Effector memory CD4-positive, alpha-beta T cell (primary cell): ENCODE measurements at places on chromosomes 2 and 18.

DNA sequence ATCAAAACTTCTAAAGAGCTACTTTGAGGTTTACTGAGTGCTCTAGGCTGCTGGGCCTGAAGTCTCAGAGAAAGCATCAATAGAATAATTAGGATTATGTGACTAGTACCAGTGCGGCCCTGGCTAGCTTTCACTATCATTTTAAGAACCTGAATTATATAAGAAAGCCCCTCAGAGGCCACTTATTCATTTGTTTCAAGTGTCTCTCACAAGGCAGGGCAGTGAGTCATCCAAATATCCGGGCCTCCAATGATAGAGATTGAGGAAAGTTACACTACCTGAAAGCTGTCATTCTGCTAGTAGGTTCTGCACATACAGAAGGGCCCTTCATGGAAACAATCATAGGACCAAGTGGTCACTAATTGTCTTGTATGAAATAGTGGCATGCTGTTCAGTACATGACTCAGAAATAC, 193.1 kb downstream of the L3MBTL4 start:
- DNase-seq = no peak

- no peak for DNase-seq
Observed at GRCh38 chr2:8606226-8606625, 75.6 kb upstream of the ID2 start.

DNA sequence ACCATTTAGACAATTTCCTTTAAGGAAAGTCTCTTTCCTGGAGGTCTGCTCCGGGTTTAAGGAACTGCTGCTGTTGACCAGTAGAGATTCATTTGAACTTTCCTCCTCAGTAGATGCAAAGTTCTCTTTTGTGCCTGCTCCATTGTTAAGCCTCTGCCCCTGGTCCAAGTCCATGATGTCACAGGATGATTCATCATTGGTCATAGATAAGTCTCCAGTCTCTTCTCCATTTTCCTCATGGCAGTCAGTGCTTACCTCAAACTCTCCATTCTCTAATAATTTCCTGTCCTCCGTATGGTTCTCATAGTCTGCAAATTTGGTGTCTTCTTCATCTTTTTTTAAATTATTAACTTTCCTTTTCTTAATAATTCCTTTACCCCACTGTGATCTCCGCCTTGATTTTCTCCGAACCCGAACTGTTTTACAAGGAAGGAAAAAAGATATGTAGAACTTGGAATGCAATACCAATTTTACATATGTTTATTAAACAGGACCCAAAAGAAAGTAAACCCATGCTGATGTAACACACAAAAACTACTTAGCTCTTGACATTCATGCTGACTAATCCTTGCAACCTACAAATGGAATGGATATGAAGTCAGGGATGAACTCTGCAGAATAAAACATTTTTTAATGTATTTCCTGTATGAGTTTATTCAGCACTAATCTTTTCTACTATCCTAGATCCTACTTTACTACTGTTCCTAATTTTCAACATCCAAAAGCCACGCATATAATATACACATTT, 169.1 kb downstream of the ATAD2B start:
- no peak for DNase-seq

DNA sequence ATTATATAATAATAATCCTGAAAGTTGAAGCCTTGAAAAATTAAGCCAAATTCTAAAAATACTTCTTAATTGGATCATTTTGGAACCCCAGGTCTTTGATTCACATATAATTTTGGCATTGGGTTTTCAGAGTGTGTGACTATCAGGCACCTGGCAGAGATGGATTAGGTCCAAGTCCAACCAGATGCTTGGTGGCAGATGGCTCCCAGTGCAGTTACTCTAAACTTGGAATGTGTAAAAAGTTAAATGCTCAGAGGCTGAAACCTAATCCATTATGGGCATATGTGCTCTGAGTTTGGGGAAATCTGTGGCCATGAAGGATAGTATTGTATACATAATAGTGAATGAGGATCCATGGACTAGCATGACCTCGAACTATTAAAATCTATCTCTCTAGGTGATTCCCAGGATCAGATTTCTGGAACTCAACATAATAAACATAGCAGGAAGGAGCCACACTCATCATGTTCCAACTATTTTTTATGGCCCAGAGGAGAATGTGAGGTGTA, 333.0 kb downstream of the RPRM start:
- no peak for DNase-seq

GRCh38 chr2:202014318-202014717, 19.3 kb upstream of the FZD7 start:
- no peak for DNase-seq

DNA sequence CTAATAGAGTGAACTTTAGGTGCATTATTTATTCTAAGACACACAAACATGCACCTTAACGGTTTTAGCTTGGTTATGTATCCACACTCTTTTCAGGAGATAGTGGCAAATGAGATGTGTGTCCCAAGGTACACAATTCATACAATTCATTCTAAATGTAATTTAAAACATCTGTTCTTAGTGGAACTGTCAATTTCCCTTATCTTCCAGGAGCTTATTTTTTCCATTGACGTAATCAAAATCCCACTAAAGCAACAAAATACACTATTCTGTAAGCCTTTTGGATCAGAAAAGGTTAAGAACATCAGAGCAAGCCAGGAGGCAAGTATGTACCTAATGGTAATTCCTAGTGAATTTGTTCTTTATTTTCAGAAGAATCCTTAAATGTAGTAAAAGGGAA, 19.8 kb downstream of the EIF2AK3 start:
- no peak for DNase-seq

DNA sequence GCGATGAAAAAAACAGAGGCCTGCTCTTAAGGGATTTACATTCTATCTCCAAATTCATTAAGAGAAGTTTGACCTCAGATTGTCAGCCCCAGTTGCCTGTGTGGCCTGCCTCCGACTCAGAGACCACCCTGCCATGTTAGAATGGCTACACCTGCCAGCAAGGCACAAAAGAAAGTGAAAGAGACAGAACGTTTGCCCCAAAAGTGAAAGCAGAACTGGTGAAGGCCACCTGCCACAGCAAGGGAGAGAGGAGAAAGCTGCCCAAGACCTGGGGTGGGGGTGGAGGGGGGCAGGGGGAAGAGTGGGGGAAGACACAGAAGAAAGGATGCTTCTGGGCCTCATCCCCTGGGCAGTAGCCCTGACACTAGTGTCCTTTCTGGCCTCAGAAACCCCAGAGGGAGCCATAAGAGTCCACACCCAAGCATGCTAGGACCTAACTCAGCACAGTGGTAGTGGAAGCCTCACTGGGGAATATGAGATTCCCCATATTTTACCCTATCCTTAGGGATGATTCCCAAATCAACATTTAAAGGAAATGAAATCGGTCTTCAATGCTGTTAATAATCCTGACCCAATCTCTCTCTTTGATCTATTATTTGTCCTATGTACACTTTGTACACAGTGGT, 389.7 kb downstream of the TXNL1 start:
- DNase-seq = no peak

GRCh38 chr2:107437807-107438206, 388.9 kb upstream of the RGPD4 start:
- no peak for DNase-seq

- no peak for DNase-seq
Observed at GRCh38 chr2:54330926-54331835, 75.2 kb upstream of the TSPYL6 start.

GRCh38 chr2:61926531-61927477, 21.3 kb downstream of the COMMD1 start:
- no peak for DNase-seq

DNA sequence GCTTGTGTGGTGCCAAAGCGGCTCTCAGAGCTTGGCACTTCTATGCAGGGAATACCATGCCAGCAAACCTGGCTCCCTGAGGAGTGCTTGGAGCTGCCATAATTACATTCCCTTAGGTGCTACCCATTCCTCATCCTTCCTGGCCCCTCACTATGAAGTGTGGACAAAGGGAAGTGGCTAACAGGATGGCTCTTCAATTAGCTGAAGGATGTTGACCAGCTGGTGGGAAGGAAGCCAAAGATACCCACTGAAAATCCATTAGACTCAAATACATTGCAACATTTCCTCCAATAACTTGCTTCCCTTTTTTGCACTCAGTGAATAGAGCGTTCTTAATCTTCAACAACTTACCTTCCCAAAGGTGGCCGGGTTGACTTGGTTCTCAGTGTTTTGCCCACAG, 8.5 kb downstream of the RFX8 start:
- DNase-seq = no peak

- no peak for DNase-seq
Observed at GRCh38 chr2:44598330-44599119, 236.8 kb downstream of the CAMKMT start.

DNA sequence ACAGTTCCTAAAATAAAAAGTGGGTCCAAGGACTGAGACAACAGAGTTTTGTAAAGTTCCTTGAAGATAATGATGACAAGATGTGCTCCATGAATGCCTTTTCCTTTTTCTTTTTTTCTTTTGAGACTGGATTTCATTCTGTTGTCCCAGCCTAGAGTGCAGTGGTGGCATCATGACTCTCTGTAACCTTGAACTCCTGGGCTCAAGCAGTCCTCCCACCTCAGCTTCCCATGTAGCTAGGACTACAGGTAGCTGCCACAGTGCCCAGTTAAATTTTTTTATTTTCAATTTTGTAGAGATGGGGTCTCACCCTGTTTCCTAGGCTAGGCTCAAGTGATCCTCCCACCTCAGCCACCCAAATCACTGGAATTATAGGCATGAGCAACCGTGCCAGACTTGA, 16.1 kb upstream of the TTC27 start:
- no peak for DNase-seq

GRCh38 chr2:43123028-43123427, 103.4 kb downstream of the ZFP36L2 start:
- no peak for DNase-seq

- DNase-seq = no peak
Observed at GRCh38 chr2:65382323-65382722, 50.1 kb downstream of the SPRED2 start.

DNA sequence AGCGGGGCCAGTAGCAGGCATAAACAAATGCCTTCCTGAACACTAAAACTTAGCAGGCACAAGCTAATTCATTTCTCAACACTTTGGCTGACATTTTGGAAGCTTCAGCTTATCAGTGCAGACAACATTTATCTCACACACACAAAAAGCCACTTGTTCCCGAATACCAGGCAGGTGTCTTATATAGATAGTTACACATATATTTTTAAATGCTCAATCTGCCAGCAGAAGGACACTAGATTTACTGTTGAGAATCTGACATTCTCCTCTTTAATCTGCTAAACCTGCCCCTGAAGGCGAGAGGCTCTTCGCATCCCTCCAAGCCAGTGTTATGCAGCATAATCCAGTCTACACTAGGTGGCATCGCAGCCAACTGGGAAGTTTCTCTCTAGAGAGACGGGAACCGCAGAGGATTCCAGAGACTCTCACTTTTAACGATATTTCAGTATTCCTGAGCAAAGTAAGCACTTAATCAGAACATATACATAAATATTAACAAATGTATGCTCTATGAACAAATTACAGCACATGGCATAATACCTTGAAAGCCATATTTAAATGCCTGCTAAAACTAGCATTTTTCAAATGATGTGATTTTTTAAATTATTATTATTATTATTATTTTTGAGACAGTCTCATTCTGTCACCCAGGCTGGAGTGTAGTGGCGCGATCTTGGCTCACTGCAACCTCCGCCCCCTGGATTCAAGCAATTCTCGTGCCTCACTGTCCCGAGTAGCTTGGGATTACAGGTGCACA, 90.2 kb upstream of the SCG2 start:
- peak; percentile 0 for DNase-seq

- DNase-seq = no peak
Observed at GRCh38 chr2:26461601-26462023, 16.3 kb downstream of the OTOF start.

GRCh38 chr2:100235581-100235980, 86.7 kb downstream of the LONRF2 start:
- DNase-seq = no peak

DNA sequence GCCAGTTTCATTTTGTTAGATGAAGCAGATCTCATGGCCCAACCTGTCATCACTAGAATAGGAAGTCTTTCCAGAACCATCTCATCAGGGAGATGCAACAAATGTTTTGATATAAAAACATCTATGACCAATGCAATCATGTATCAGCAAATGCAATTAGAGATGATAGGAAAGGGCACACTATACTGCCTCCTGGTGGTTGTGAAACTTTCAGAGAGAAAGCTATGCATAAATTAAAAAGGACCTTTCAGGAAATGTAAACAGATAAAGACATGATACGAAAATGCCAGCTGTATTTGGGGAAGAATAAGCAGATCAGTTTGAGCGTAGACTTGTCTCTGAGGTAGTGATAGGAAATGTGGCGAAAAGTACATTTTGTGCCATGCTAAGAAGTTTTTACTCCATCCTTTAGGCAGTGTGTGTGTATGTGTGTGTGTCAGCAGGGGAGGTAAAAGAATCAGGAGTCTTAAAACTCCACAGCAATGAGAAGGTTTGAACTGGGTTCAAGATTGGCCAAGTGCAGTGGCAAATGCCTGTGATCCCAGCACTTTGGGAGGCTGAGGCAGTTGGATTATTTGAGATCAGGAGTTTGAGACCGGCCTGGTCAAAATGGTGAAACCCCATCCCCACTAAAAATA, 479.3 kb downstream of the CPS1 start:
- DNase-seq = no peak

GRCh38 chr2:10478916-10479315, 30.8 kb upstream of the ODC1 start:
- no peak for DNase-seq

GRCh38 chr2:108401800-108402199, 24.0 kb downstream of the SULT1C4 start:
- DNase-seq = no peak

DNA sequence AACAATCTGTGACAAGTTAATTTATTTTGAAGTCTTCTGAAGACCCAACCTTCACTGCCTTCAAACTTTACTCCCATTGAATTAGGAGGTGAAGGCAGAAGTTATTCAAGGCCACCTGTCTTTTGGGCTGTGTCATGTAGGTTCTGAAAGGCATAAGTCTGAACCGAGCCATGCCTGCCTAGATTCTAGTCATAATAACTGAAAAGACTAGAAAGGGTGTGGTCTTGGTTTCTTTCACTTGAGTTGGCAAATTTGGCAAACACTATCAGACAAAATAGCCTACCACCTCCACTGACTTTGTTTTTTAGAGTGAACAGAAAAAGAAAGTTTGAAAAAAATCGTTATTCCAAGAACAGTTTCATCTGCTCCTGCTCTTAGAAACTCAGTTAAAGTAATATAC, 38.4 kb downstream of the PPM1B start:
- no peak for DNase-seq

DNA sequence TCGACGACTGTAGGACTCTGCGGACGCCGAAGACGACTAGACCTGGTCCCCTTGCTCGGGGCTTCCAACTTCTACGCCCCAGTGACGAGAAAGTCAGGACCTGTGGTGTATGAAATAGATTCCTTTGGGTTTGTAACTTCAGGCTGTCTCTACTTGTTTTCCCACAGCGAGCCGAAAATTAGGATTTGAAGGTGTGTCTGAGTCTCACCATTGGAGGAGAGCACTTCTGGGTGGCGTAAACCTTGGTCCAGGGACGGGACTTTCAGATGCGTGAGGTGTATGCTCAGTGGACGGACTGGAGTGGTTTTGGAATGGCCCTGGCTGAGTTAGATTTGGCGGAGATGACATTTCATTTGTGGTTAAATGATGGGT, 1.3 kb downstream of the BIRC6 start:
- no peak for DNase-seq
